Right forelimb (tissue), 1 donor: ENCODE measurements at places on chromosomes 12 and 14.

- DNase-seq = no peak
These were observed 204.3 kb downstream of the KIF26A start for GRCh38 chr14:104342435-104343293.

DNA sequence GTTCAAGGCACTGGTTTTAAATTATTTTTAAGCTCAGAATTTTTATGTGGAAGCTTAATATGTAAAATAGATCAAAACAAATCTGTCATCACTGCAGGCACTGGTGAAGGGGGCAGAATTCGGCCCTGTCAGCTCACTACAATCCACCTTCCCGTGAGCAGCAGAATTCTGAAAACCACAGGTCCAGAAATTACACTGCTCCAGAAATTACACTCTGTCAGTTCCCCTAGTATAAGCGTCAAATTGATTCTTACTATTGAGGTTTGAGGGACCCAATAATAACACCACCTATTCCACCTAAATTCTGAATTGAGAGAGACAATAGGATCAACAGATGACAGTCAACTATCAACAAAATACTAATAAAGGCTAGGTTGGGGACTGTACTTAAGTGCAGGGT, 245.5 kb downstream of the PHLDA1 start:
- DNase-seq = no peak

DNA sequence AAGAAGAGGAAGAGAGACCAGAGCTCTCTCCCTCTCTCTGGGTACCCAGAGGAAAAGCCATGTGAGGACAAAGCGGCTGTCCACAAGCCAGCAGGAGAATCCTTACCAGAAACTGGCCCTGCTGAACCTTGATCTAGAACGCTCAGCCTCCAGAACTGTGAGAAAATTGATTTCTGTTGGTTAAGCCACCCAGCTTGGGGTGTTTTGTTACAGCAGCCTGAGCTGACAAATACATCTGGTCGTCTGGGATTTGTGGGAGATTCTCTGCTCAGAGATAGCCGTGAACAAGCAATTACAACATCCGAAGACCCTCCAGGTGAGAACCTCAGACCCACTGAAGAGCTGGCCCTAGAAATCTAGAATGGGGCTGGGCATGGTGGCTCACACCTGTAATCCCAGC, 6.5 kb upstream of the PRIMA1 start:
- DNase-seq = no peak

DNA sequence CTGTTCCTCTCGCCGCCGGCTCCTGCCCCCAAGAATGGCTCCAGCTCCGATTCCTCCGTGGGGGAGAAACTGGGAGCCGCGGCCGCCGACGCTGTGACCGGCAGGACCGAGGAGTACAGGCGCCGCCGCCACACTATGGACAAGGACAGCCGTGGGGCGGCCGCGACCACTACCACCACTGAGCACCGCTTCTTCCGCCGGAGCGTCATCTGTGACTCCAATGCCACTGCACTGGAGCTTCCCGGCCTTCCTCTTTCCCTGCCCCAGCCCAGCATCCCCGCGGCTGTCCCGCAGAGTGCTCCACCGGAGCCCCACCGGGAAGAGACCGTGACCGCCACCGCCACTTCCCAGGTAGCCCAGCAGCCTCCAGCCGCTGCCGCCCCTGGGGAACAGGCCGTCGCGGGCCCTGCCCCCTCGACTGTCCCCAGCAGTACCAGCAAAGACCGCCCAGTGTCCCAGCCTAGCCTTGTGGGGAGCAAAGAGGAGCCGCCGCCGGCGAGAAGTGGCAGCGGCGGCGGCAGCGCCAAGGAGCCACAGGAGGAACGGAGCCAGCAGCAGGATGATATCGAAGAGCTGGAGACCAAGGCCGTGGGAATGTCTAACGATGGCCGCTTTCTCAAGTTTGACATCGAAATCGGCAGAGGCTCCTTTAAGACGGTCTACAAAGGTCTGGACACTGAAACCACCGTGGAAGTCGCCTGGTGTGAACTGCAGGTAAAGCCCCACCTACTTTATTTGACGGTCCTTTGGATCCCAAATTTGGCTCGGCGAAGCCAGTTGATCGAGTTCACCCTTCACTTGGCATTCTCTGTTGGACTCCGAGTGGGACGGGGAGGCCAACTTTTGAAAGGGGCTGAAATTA, 1.5 kb downstream of the WNK1 start:
- DNase-seq = peak; percentile 61

- no peak for DNase-seq
These were observed 257.6 kb downstream of the EGLN3 start for GRCh38 chr14:33693237-33693636.

GRCh38 chr12:111102102-111102739, 181.8 kb upstream of the MYL2 start:
- DNase-seq = no peak

GRCh38 chr14:31541702-31542101, 19.5 kb upstream of the NUBPL start:
- no peak for DNase-seq

- DNase-seq = no peak
These were observed 40.6 kb upstream of the EML1 start for GRCh38 chr14:99752486-99753121.

- no peak for DNase-seq
These were observed 775 bp downstream of the NEMF start for GRCh38 chr14:49851813-49852212.

DNA sequence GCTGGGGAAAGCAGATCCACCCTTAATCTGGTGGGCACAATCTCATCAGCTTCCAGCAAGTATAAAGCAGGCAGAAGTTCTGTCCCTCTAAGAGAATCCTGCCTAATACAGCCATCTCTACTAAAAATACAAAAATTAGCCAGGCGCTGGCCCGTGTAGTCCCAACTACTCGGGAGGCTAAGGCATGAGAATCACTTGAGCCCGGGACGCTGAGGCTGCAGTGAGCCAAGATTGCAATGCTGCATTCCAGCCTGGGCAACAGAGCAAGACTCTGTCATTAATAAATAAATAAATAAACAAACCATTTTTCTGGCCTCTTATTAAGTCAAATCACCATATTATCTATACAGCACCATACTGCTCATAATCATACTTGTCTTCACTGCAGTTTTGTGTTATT, 111.2 kb downstream of the MED13L start:
- DNase-seq = no peak

DNA sequence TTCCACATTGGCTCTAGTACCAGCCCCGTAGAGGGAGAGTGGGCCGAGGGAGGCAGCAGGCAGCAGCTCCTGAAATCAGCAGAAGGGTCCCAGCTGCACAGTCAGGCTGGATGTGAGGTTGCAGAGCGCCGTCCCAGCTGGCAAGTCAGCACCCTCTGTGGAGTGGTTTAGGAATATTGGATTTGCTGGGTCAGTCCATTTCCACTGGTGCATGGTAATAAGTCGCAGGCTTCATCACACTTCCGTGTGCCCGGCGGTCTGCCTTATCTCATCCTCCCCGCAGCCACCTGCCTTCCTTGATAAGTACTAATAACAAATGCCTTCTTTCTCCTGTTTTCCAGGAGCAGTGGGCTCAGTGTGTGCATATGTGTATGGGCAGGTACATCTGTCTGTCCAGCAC, 112.9 kb downstream of the TSPAN9 start:
- DNase-seq = no peak

DNA sequence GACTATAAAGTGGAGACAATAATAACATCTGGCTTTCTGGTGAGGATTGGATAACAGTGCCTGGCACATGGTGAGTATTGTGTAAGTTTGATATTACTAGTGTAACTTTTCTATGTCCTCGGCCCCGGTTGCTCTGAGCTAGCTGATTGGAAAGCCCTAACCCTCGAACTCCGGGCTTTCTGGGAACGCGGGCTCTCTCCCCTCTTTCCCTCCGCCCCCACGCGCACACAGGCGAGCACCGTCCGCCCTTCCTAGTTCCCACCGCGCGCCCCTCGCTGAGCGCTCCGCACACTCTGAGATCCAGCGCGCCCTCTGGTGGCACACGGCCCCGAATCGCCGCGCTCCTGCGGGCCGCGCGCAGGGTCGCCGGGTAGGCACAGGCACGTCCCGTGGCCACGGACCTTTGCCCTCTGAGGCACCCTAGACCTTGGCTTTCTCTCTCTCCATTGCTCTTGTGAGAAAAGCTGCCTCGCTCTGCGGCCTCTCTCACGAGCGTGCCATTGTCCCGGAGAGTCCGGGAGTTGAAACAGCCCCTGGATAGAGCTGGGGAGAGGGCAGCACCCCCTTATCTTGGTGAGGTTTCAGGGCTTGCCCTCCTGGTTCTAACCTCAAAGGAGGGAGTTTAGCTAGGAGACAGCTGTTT, 23.2 kb upstream of the ESRRB start:
- peak; percentile 86 for DNase-seq

DNA sequence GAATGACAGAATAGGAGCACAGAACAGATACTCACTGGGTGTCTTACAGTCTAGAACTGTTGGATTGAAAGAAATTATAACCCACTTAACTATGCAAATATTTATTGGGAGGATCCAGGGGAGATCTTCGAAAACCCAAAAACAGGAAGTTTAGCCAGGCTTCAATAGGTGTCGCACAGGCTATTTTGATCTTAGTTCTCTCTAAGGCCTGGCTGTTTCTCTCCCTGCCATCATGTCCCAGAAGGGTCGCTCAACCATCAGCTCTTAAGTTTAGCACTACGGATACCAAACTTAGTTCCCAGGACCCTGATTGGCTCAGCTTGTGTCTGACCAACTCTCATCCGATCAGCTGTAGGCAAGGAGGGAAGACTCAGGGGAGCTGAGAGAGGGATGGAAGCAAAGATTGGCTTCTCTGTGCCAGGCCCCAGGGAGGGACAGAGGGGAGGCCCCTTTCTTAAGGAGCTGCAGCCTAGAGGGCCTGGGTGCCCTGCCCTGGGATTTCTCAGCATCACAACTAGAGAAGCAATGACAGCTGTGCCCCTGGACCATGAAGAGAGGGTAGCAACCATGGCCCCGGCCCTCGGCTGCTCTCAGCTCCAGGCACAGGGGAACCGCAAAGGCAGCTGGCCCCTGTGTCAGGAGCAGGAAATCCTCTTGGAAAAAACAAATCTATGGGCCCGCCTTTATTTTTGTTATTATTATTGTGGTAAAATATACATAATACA, 13.5 kb downstream of the PHETA1 start:
- DNase-seq = no peak

GRCh38 chr12:74959657-74960056, 250.0 kb downstream of the KCNC2 start:
- DNase-seq = no peak

- DNase-seq = no peak
These were observed 272.8 kb downstream of the AKAP6 start for GRCh38 chr14:32601906-32602305.

- no peak for DNase-seq
These were observed 41.7 kb downstream of the SUSD6 start for GRCh38 chr14:69652942-69653684.

GRCh38 chr12:7151532-7151931, 21.4 kb downstream of the CLSTN3 start:
- DNase-seq = no peak

DNA sequence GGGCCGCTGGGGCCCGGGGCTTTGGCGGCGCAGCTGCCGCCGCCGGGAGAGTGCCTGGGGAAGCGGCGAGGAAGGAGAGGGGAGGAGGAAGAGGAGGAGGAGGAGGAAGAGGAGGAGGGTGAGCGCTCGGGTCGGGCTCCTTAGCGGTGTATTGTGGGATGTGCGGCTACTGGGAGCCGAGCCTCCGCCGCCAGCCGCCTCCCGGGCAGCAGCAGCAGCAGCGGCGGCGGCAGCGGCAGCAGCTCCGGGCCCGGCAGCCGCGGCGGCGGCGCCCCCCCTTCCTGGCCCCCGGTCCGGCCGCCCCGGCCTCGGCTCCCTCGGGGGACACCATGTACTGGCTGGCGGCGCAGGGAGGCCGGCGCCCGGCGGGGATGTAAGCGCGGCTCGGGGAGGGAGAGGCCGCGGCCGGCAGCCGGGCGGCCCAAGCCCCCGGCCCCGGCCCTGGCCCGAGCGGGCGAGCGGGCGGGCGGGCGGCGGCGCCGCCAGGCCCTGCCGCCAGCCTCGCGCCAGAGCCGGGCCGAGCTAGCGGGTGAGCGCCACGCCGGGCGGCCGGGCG, at the start of gene SETD1B:
SETD1B (plus strand) TSS at position 149 of the 556 bp plus-strand sequence. CDS start 729 bp downstream, outside the sequence.
- DNase-seq = peak; percentile 61

- no peak for DNase-seq
These were observed 6.6 kb downstream of the PPHLN1 start for GRCh38 chr12:42332301-42333285.

DNA sequence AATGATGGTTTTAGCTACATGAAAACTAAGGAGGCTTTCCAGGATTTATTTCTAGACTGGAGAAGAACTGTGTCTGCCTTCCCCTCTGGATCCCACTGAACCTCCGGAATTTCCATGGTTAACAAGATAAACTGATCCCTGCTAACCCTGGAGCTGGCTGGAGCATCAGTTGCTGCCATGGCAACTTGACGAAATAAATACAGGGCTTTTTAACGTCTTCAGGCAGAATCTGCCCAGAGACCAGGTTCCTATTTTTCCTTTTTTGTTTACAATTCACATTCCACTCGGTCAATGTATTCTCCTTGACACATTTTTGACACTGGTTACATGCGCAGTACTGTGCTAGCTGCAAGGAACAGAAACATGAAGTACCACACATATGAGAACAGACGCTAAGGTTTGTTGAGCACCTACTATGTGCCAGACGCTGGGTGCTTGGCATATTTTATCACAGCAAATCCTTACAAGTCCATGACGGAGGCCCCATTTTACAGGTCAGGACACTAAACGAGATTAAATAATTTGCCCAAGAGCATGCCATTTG, 1.7 kb downstream of the C14orf132 start:
- no peak for DNase-seq

GRCh38 chr14:99093532-99094517, 178.2 kb downstream of the BCL11B start:
- DNase-seq = no peak

DNA sequence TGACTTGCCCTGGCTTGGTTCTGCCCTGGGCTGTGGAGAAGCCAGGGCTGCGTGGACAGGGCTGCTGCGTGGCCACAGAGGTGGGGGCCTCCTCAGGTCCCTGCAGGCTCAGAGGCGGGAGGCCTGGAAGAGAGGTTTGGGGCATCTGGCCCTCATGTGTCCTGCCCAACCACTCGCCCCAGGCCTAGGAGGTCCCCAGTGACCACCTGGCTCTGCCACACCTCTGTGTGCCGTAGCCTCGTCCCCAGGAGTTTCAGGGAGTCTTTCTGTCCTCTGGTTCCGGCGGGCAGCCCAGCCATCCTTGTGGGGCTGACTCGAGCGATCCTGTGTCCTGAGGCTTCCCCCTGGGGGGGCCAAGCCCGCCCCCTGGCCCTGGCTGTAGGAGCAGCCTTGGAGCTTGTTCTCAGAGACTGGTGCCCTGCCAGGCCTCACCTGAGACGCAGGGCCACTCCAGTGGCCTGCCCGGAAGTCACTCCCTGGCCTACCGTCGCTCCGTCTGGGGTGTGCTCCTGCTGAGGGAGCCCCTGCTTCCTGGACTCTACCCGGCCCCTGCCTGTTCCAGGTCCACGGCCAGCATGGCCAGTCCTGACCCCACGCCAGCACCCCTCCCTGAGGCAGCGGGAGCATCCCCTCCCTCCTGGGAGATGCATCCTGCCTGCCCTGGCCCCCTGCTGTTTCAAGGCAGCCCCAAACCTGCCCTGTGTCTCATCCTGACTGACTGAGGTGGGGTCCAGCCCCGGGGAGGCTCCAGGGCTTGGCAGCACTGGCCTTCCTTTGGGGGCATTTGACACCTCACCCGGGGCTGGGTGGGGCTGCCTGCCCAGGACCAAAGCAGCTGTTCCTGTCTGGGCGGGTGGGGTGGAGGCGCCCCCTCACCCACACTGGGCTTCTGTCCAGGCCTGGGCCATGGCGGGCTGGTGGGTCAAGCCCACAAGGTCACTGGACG, 13.9 kb downstream of the ASPG start:
- DNase-seq = no peak
